Body of pancreas (tissue), 4 donors: ENCODE measurements at places on chromosomes 2 and 18. TPM values are rescaled to one million over a fixed set of nuclear protein-coding genes. Genes with fewer than 3 reads are reported as not detected.

Gene ZNF24
- 17.9 TPM for total RNA-seq

Gene RAB1A
- 53.7 TPM for total RNA-seq

Gene IL1RL2
- total RNA-seq: 0.52 TPM

Gene FAM124B
- not detected for total RNA-seq

- H3K27ac ChIP-seq: no peak overlapping the region
- H3K36me3 ChIP-seq: no peaks in the 10 kb centered on the region
- no peaks in the 10 kb centered on the region for H3K4me1 ChIP-seq
- H3K4me3 ChIP-seq: no peak overlapping the region
- no peak for DNase-seq
These were observed 50.1 kb upstream of the KCNH7 start for GRCh38 chr2:162888652-162889051.

GRCh38 chr2:23541503-23542229, 156.7 kb downstream of the KLHL29 start:
- no peaks in the 10 kb centered on the region for H3K27me3 ChIP-seq
- no peak for DNase-seq
- H3K27ac ChIP-seq: no peak overlapping the region

DNA sequence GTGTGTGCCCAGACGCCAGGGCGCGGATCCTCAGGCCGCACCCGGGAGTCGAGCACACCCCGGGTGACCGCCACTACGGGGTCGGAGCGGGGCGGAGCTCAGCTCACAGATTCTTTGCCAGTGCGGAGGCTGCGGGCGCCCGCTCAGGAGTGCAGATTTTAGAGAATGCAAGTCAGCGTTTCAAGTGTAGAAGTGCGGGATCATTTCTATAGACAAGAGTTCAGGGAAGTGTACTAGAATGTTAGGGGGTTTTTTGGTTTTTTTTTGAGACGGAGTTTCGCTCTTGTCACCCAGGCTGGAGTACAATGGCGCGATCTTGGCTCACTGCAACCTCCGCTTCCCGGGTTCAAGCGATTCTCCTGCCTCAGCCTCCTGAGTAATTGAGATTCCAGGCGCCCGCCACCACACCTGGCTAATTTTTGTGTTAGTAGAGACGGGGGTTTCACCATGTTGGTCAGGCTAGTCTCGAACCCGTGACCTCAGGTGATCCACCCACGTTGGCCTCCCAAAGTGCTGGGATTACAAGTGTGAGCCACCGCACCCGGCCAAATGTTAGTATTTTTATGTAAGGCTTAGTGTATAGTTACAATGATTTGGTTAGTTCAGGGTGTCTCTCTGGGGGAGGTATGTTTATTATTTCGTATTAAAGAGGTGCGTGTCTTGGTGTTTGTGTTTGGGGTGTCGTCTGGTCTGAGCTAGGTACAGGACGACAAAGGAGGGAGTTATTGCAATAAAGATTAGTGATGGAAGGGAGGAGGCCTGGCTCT, 619 bp upstream of the FAM168B start:
- H3K27me3 ChIP-seq: no peaks in the 10 kb centered on the region
- peaks cover 26% of the 10 kb centered on the region for H3K4me1 ChIP-seq
- peak overlapping the region; percentile 99 for H3K27ac ChIP-seq
- no peaks in the 10 kb centered on the region for H3K36me3 ChIP-seq
- DNase-seq: peak; percentile 83
- H3K4me3 ChIP-seq: peak overlapping the region; percentile 42

- no peak overlapping the region for H3K4me3 ChIP-seq
- H3K27ac ChIP-seq: no peak overlapping the region
- no peaks in the 10 kb centered on the region for H3K27me3 ChIP-seq
- no peaks in the 10 kb centered on the region for H3K36me3 ChIP-seq
- DNase-seq: no peak
These were observed 24.9 kb downstream of the TET3 start for GRCh38 chr2:74009577-74009976.
